ENCODE measurements at places on chromosomes 16 and 17. TPM values are rescaled to one million over a fixed set of nuclear protein-coding genes. Genes with fewer than 3 reads are reported as not detected.
A peak's percentile ranks its signal among the peaks of the same experiment; 100 is the strongest.

PYY gene
- not detected for total RNA-seq

PITPNM3 gene
- 1.3 TPM for total RNA-seq

C16orf54 gene
- total RNA-seq, result not detected

CHP2 gene
- total RNA-seq, result not detected

- H3K36me3 ChIP-seq, result no peaks in the 10 kb centered on the region
- peak overlapping the region; percentile 55 for H3K27ac ChIP-seq
- H3K27me3 ChIP-seq, result no peaks in the 10 kb centered on the region
- no peak overlapping the region for H3K4me3 ChIP-seq
- DNase-seq, result peak; percentile 96
These were observed 33.6 kb downstream of the ELAC2 start for GRCh38 chr17:12983991-12984884.

DNA sequence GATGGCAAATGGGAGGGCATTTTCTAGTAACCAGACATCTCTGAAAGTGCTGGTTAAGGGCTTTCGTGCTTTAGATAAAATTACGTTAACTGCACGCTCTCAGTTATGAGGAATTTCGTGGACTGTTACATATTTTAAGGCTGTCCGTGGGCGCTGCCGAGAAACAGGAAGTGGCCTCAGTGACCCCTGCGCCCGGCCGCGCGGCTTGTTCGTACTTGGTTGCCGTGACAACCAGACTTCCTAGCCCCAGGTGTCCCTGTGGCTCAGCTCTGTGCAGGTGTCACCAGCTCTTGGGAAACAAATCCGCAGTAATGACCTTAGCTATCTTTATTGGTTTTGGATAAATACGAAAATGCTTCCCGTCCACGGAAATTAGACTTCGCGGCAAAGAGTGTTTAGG lies 52.7 kb downstream of the LMF1 start:
- no peak overlapping the region for H3K27ac ChIP-seq
- H3K36me3 ChIP-seq, result no peaks in the 10 kb centered on the region
- peaks cover 10% of the 10 kb centered on the region for H3K4me1 ChIP-seq
- H3K27me3 ChIP-seq, result no peaks in the 10 kb centered on the region
- no peak overlapping the region for H3K4me3 ChIP-seq

DNA sequence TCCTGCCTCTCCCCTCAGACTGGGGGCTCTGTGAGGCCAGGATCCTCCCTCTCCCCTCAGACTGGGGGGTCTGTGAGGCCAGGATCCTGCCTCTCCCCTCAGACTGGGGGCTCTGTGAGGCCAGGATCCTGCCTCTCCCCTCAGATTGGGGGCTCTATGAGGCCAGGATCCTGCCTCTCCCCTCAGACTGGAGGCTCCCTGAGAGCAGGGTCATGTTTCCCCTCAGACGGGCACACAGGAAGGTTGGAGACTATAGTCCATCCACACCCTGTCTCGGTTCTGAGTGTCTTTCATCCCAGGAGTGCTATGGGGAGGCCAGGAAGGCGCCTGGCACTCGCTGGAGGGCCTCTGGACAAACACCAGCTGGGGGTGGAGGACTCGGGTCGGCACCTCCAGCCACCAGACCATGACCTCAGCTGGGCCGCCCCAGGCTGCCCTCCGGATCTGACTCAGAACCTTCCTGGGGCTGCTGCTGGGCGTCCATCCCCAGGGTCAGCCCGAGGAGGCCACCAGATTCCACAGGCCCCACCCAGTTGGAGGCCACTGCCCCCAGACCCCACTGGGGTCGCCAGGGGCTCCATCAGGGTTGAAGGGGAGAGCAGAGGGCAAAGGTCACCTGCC lies 21.9 kb upstream of the DLX4 start:
- H3K27ac ChIP-seq, result no peak overlapping the region
- H3K27me3 ChIP-seq, result peaks cover 30% of the 10 kb centered on the region
- no peaks in the 10 kb centered on the region for H3K36me3 ChIP-seq

- no peaks in the 10 kb centered on the region for H3K27me3 ChIP-seq
- no peak overlapping the region for H3K4me3 ChIP-seq
- peaks cover 17% of the 10 kb centered on the region for H3K4me1 ChIP-seq
- DNase-seq, result no peak
These were observed 7.7 kb downstream of the GPT2 start for GRCh38 chr16:46891910-46892309.

ASPHD1 gene
- total RNA-seq, result 43.3 TPM

GRCh38 chr16:1745900-1746692 lies 25.2 kb downstream of the NME3 start:
- peaks cover 34% of the 10 kb centered on the region for H3K4me1 ChIP-seq
- H3K36me3 ChIP-seq, result peaks cover 7% of the 10 kb centered on the region
- no peaks in the 10 kb centered on the region for H3K27me3 ChIP-seq
- peak; percentile 97 for DNase-seq

GRCh38 chr17:323721-324571 lies 28.7 kb downstream of the RPH3AL start:
- H3K4me1 ChIP-seq, result no peaks in the 10 kb centered on the region
- no peak for DNase-seq
- H3K36me3 ChIP-seq, result no peaks in the 10 kb centered on the region

- H3K27ac ChIP-seq, result no peak overlapping the region
- H3K4me3 ChIP-seq, result no peak overlapping the region
- H3K36me3 ChIP-seq, result no peaks in the 10 kb centered on the region
- DNase-seq, result no peak
- H3K27me3 ChIP-seq, result no peaks in the 10 kb centered on the region
- peaks cover 13% of the 10 kb centered on the region for H3K4me1 ChIP-seq
These were observed 46.5 kb downstream of the NT5M start for GRCh38 chr17:17349724-17350106.

DNA sequence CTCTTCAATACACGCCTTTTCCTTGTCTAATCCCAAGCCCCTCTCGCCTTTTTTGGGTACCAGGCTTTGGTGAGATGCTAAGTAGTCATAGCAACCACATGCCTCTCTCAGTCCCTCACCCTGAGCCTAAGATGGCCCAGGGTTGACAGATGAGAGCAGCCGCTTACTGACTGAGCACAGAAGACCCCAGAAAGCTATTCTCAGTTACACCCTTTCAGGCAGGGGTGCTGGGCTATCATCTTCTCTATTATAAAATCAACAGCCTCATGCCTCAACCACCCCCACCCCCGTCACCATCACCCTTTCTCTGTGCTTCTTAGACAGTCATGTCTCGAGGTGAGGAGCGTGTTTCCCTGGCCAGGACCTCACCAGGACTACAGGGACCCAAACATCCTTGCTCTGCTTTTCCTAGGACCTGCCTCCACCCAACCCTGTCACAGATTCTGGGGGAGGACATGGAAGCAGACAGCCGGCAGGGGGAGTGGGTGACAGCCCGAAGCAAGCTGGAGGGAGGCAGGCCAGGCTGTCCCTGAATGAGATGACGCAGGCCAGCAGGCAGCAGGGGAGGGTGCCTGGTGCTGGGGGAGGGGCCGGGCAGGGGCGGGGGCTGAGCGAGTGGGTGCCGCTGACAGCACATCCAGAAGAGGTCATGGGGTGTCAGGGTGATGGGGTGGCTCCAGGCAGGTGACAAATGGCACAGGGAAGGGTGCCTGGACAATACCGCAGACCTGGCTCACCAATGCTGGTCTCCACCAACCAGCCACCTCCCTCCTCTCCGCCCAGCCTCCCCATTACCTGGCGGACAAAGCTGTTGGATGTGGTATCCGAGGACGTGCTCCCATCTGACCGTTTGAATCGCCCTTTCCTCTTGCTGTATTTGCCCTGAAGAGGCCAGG lies 3.1 kb downstream of the CACNB1 start:
- H3K4me3 ChIP-seq, result no peak overlapping the region
- peaks cover 23% of the 10 kb centered on the region for H3K4me1 ChIP-seq
- no peak overlapping the region for H3K27ac ChIP-seq
- H3K27me3 ChIP-seq, result no peaks in the 10 kb centered on the region
- peak; percentile 49 for DNase-seq

DNA sequence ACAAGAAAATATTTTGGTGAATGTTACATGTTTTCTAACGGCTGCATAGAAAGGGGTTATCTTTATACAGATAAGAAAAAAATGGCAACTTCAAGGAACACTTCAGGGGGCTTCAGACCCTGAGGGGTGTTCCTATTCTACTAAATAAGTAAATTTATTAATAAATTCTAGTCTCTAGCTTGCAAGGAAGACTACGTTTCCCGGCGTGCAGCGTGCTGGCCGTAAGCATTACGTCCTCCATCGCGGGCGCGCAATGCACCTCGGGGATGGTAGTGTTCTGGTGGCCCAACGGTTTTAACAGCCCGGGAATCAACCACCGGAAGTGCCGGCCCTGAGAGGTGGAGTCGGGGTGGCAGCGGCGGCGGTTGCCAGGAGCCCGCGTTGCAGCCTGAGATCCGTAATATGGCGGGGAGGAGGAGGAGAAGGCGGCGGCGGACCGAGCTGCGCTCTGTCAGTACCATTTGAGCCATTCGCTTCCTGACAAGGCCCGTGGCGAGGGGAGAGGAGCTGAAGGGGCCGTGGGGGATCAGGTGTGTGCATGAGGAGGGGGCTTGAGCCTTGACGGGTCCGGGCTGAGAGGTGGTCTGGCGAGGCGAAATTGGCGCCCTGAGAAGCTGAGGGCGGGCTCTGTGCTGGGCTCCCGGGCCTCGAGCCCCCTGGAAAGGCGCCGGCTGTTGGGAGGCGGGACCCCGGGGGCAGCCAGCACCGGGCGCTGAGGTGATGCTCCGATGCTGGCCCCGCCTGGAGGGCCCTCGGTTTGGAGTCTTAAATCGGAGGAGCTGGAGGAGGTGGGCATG lies at the start of gene CCP110:
CCP110 (plus strand) TSS at position 384 of the 797 bp plus-strand sequence. CDS start 3,940 bp downstream, outside the sequence.
- peaks cover 6% of the 10 kb centered on the region for H3K4me1 ChIP-seq
- peak; percentile 92 for DNase-seq
- no peaks in the 10 kb centered on the region for H3K36me3 ChIP-seq
- H3K27me3 ChIP-seq, result no peaks in the 10 kb centered on the region
- peak within 1 kb of the TSS; percentile 90 for H3K4me3 ChIP-seq
- H3K27ac ChIP-seq, result peak within 1 kb of the TSS; percentile 67

ASGR1 gene
- total RNA-seq, result 5.0 TPM

DNA sequence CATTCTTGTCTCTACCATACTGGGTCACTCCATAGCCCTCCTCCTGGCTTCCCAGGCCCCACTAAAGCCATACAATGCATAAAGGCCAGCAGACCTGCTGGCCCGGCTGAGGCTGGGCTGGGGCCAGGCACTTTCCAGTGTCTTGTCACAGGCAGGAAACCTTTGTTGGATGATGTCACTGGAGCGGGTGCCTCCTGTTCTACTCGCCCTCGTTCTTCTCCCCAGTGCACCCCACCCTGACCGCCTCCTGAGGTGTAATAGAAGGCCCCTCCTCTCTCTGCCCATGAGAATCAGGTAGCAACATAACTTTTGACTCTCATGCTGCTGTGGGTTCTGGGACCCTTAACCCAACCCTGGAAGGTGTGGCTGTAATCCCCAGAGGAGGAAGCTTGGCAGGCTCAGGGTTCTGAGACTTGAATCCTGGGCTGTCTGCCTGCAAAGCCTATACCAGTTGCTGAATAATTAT lies 54.2 kb upstream of the IL34 start:
- no peak overlapping the region for H3K27ac ChIP-seq
- H3K4me1 ChIP-seq, result peaks cover 4% of the 10 kb centered on the region
- no peak for DNase-seq
- no peak overlapping the region for H3K4me3 ChIP-seq
- no peaks in the 10 kb centered on the region for H3K36me3 ChIP-seq

DNA sequence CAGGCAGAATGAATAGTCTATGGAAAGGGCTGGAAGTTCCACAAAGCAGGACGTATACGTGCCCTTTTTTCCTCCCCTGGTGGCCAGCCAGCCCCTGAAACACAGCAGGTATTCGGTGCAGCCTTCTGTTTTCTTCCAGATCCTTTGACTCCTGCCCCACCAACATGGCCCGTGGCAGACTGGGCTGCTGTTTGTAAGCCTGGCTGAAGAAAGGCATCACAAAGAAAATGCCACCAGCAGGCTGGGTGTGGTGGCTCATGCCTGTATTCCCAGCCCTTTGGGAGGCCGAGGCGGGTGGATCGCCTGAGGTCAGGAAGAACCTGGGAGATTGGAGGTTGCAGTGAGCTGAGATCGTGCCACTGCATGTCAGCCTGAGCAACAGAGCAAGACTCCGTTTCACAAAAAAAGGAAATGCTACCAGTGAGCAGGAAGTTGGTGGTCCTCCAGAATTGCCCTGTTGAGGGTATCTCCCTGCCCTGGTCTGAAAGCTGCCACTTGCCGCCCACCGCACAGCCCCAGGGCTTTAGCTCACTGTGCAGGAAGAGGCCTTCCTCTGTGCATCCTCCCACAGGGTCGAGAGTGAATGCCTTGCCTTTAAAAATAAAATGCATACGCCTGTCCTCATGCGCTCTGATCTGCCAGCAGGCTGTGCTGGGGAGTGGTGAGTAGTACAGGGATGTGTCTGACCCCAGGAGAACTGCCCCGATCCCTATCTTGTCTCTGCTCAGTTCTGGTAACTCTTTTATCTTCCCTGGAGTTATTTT lies 587.7 kb downstream of the MAF start:
- H3K27ac ChIP-seq, result no peak overlapping the region
- no peak overlapping the region for H3K4me3 ChIP-seq
- no peaks in the 10 kb centered on the region for H3K27me3 ChIP-seq
- no peaks in the 10 kb centered on the region for H3K4me1 ChIP-seq
- DNase-seq, result no peak

DNA sequence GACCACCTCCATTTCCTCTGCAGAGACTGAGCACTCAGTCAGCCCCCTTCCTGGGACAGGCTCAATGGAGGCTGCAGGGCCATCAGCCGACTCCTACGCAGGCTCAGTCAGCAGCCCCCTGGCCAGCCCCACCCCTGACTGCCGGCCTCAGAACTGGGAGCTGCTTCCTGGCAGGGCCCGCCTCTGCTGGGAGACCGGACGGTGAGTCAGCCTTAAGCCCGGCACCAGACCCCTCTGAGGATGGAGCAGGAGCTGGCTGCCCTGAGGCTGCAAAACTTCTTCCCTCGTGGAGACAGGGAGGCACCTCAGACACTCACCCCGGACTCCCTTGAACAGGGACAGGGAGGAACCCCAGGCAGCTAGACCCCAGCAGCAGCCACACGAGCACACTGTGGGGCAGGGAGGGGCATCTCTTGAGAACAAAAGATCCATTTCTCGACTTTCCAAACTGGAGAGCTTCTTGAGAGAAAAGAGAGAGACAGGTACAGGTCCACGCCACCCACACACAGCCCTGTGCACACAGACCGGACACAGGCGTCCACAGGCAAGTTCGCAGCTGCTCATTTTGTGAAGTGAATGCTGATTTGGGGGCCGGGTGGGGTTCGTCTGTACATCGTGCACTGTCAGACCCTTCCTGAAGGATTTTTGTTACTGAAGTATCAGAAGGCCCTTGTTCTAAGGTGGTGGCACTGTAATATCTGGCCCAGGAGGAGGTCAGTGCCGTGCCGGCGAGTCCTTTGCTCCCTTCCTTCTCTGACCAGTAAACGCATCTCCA lies 1.3 kb upstream of the TUBB3 start:
- H3K4me1 ChIP-seq, result peaks cover 50% of the 10 kb centered on the region
- peak overlapping the region; percentile 89 for H3K4me3 ChIP-seq
- peak overlapping the region; percentile 99 for H3K27ac ChIP-seq
- H3K36me3 ChIP-seq, result no peaks in the 10 kb centered on the region

FBXW10B gene
- total RNA-seq, result 2.4 TPM

DNA sequence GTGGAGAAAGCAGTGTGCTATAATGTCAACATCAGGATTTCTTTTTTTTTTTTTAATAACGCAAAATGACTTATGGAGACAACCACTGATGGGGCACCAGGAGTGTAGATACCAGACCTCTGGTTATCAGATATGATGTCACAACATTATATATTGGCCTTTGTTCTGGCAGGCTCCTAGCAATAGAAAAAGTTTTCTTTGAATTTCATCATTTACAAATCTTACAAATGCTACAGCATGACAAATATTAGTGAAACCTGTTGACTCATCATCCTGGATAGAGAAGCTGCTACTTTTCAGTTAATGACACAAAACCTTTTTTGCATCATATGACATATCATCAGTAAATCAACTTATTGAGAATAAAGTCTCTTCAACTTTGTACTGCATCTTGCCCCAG lies 6.1 kb downstream of the THUMPD1 start:
- H3K27me3 ChIP-seq, result no peaks in the 10 kb centered on the region
- H3K36me3 ChIP-seq, result peaks cover 34% of the 10 kb centered on the region
- no peak for DNase-seq
- H3K4me1 ChIP-seq, result peaks cover 5% of the 10 kb centered on the region
- H3K4me3 ChIP-seq, result no peak overlapping the region

Measured in astrocyte (in vitro differentiated cells and primary cell).